ENCODE measurements at places on chromosomes 2 and 18.

GRCh38 chr2:207619764-207620203 lies 5.4 kb downstream of the METTL21A start:
- no peak for DNase-seq

DNA sequence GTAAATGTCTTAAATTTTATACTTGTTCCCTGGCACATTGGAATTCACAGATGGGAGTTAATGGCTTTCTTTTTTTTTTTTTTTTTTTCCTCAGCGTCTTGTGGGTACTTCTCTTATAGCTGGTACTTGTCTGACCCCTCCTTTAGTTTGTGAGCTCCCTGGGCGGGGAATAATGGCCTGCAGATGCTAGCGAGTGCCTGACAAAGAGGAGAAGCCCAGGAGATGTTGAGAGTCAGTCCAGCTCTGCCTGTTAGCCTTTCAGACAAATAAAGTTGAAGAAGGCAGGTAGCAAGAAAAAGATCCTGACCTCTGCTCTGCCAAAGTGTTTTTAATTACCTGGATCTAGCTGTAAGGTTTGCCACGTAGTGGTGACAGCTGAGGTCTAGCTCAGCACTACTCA lies 6.6 kb downstream of the BCL2L11 start:
- no peak for DNase-seq

DNA sequence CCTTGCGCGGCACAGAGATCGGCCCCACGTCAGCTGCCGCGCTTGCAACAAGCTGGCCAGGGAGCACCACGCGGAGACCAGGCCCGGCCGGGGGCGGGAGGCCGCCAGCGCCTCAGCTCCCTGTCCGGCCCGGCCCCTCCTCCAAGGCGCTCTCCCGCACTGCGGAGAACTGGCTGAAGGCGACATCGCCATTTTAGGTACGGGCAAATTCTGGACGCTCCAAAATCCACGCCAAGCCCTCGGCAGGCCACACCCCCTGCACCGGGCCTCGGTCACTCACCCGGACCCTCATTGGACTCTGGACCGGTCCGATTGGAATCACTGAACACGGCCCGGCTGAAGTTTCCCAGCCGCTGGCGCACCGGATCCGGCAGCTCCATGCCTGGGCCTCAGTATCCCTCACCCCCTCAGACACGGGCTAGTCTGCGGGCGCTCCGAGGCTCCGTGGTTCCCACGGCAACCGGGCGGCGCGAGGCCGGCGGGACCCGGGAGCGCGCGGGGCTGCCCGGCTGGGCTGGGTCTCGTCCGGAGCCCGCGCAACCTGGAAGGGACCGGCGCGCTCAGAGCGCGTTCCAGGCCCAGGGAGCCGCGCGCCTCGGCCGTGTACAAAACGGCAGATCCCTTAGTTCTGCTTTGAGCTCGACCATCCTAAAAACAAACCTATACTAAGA lies at the start of gene TMEM17:
TMEM17 (minus strand) TSS at position 446 of the 671 bp plus-strand sequence; CDS start at position 380, 66 bp downstream.
- DNase-seq = no peak

DNA sequence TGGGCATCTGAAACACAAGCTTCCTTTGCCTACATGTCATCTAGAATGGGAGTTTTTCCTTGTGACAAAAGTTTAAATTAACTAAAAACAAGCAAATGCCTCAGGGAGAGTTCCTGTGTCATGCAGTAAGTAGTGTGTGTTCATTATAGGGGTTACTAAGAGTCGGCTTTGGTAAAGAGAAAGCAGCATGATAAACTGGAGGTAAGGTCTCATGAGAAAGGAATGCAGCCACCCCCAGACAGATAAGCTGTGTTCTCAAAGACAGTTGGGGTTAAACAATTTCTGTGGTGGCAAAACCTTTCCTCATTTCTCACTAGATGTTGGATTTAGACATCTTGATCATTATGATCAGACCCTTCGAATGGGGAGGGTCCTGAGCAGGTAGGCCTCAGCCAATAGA lies 129.7 kb downstream of the MAP4K4 start:
- DNase-seq = no peak

DNA sequence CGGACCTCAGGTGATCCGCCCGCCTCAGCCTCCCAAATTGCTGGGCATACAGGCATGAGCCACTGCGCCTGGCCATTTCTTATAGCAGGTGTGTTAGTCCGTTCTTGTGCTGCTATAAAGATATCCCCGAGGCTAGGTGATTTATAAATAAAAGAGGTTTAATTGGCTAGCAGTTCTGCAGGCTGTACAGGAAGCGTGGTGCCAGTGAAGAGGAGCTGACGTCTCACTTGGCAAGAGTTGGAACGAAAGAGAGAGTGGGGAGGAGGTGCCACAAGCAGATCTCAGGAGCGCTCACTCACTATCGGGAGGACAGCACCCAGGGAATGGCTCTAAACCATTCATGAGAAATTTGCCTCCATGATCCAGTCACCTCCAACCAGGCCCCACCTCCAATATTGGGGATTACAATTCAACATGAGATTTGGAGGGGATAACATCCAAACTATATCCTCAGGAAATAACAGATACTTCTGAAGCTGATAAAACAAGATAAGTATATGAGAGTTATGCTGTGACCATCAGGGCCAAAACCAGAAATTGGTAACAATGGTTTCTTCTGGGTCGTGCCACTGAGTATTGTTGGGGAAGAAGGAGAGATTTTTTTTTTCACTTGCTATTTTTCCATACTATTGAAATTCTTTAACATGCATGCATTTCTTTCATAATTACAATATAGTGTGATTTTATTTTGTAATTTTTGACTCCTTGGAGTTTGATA lies 7.4 kb upstream of the RMC1 start:
- no peak for DNase-seq

DNA sequence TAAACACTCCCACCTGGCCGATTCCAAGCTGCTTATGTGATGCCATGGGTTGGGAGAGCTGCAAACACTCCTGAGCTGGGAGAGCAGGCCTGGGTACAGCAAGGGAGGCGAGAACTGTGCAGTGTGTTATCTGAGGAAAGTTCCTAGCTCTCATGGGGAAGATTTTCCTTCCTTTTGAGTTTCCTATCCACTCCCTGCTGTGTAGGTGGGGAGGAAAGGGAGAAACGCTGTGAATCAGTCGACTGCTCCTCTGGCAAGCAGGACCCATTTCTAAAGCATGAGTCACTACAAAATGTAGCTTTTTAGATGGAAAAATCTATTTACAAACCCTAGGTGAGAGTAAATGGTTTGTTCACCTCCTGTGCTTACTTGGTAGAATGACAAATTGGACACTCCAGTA lies 80.4 kb downstream of the SH3RF3 start:
- DNase-seq = no peak

DNA sequence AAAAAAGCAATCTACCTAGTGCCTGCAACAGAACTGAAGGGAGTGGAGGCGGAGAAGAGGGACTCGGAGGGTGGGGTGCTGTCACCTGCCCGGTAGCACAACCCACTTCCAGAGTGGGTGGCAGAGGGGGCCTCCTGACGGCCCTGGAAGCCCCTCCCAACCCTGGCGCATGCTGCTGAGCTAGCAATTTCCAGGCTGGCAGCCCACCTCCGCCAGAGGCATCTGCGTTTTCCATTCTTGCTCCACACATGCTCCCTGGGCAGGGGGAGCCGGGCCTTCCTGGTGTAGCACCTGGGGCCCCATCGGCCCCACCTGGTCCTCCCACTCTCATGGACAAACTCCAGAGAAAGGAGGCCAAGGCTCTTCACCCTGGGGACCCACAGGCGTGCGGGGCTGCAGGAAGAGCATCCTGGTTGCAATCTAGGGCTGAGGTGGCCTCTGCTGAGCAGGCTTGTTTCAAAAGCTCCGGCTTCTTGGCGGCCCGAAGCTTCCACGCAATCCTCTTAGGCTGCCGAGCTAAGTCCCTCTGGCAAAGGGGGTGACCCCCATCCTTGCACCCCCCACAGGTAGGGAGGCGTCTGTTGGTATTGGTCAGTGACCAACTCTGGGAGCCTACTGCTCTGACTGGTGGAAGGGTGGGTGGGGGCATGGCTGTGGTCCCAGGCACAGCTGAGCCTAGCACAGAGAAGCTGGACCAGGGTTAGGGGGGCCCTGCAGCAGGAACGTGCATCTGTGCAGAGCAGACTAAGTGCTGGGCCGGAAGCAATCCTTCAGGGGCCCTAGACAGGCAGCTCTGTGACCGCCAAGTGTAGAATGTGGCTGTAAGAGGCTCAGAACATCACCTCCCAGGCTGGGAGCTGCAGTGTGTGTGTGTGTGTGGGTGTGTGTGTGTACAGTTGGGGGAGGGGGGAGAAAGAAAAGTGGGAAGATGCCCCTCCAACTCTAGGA lies 2.6 kb downstream of the HS6ST1 start:
- peak; percentile 41 for DNase-seq

- no peak for DNase-seq
These were observed 47.8 kb upstream of the CREB1 start for GRCh38 chr2:207481924-207482323.

- no peak for DNase-seq
These were observed 146.4 kb upstream of the ID2 start for GRCh38 chr2:8535469-8535795.

DNA sequence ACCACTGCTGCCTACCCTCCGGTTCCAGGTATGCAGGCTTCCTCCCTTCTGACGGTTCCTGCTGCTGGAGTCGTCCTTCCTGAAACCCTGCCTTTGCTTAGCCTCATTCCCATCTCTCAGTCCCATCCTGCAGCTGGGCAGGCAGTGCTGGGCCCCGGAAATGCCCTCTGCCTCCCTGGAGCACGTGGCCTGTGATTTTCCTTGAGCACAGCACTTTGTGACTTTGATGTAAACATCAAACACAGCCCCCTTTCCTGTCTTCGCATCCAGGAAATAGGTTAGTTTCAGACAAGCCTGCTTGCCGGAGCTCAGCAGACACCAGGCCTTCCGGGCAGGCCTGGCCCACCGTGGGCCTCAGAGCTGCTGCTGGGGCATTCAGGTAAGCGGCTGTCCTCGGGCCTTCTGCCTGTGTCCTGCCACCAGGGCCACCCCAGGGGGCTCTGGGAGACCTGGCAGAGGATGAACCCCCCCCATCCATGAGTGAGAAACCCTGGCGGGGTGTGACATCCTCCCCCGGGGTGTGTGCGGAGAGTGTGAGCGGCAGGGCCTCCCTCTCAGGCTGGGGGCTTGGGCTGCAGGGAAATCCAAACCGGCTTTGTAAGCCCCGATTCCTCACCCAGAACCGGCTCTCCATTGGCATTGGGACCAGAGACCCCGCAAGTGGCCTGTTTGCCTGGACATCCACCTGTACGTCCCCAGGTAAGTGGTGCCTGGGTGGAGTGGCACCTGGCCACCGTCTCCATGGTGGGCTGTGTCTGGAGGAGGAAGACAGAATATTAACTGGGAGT lies at the start of gene ZAP70:
ZAP70 (plus strand) TSS at position 281 of the 788 bp plus-strand sequence. CDS start 10,461 bp downstream, outside the sequence.
- peak; percentile 55 for DNase-seq

- no peak for DNase-seq
These were observed 41.4 kb upstream of the NFATC1 start for GRCh38 chr18:79354350-79354749.

DNA sequence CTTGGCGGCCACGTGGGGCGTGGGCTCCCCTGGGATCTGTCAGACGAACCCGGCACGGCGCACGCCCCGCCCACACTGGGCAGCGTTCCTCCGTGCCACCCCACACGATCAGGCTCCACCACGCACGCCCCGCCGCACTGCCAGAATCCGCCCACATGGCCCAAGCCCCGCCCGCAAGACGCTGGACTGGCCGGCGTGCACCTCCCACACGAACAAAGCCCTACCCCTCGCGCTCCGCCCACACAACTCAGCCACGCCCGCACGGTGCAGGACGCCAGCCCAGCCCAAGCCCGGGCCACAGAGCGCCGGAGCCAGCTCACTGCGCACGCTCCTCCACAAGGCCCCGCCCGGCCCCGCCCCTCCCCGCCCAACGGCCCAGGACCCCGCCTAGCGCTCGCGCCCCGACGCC lies 555 bp downstream of the TMEM18 start:
- DNase-seq = no peak

DNA sequence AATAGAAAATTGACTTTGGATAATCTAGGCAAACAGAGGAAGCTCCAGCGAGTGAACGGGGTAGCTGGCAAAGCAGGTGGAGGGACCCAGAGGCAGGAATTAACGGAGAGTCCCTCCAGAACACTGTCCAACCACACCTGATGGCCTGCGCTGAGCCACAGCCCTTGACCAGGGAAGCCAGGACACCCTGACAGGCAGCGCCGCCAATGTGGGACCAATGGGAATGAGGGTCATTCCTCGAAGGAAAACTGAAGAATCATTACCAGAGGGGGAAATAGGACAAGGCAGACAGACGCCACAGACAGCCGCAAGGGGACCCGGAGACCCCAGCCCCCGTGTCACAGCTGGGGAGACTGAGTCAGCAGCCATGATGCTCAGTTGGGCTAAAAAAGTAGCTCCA lies 40.8 kb downstream of the HDAC4 start:
- no peak for DNase-seq

- DNase-seq = no peak
These were observed 477.4 kb downstream of the CPS1 start for GRCh38 chr2:211033765-211034164.

GRCh38 chr2:157871415-157871814 lies 4.7 kb downstream of the ACVR1 start:
- no peak for DNase-seq

- no peak for DNase-seq
These were observed 18.6 kb upstream of the PKDCC start for GRCh38 chr2:42029171-42029570.

Measured in CD8-positive, alpha-beta memory T cell (primary cell).